Effector memory CD8-positive, alpha-beta T cell (primary cell): ENCODE measurements at places on chromosomes 16 and 17.
A peak's percentile ranks its signal among the peaks of the same experiment; 100 is the strongest.

GRCh38 chr17:30454635-30455034, 22.6 kb upstream of the GOSR1 start:
- DNase-seq: no peak

DNA sequence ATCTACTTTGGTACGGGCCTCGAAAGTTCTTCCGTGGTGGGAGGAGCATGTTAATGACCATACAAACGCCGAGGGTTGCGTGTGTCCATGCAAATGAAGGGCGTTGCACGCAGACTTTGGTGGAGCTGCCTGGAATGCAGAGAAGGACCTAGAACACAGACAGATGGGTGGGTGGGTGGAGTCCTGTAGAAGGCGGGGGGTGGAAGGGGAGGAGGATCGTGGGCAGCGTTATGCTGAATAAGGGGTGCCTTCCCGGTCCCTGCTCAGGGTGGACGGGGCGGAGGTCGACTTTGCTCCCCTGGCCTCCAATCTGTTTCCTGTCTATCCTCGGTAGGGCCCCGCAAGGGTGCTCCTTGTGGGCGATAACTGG, 795 bp upstream of the PAQR4 start:
- no peak for DNase-seq

DNA sequence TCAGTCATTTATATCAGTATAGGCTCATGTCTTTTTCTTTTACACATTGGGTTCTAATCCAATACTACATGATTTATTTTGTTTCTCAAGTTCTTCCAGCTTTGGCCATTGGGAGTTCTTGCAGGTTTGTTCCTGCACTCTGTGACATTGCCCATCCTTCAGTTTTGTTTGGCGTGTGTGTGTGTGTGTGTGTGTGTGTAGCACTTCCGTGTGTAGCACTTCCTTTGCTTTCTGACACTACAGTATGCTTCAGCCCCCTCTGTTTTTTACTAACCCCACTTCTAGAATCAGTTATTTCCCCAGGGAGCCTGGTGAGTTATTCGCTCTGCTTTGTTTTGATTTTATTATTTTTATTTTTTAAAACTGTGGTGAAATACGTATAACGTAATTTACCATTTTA, 75.6 kb upstream of the LGALS9 start:
- no peak for DNase-seq

DNA sequence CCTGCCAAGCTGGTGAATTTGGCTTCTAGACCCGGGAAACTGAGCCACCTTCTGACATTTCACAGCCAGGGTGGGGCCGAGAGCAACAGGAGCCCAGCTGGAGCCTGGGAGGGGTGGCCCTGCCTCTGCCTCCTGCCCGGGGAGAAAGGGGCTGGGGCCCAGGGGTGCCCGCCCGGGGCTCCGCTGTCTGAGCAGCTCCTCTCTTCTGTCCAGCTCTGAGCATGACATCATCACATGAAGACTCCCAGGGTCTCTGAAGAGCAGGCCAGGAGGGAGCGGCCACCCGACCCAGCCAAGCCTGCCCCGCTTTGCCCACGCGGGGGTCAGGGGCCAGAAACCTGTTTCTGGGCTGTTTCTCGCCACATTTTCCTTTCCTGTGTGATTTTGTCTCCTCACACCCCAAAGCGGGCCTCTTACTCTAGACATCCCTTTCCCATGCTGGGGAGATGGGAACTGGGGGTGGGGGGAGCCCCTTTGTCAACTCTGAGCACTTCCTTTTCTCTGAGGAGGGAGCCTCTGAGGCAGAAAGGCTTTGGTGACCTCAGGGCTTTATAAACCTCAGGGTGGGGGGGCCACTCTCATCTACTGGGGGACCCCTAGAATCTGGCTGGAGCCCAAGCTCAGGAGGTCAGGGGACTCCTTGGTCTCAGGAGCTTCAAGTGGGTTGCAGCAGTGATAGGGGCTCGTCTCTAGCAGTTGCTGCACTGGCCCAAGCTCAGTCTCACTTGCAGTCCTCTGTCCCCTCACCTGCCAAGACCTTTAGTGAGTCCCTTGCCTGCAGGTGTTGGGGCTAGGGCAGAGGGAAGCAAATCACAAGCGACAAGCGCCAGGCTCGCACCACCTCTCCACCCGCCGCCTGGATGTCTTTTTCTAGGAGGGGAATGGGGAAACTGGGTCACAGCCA, 7.6 kb downstream of the UBALD2 start:
- DNase-seq: no peak

- no peak for DNase-seq
These were observed 3.1 kb upstream of the DNAJA2 start for GRCh38 chr16:46976550-46976949.

- DNase-seq: no peak
These were observed 12.0 kb downstream of the CHST6 start for GRCh38 chr16:75483222-75483621.

- peak; percentile 85 for DNase-seq
These were observed 44.7 kb downstream of the IL21R start for GRCh38 chr16:27446721-27447120.

- no peak for DNase-seq
These were observed 908.4 kb downstream of the KCNJ18 start for GRCh38 chr17:22600644-22601298.

DNA sequence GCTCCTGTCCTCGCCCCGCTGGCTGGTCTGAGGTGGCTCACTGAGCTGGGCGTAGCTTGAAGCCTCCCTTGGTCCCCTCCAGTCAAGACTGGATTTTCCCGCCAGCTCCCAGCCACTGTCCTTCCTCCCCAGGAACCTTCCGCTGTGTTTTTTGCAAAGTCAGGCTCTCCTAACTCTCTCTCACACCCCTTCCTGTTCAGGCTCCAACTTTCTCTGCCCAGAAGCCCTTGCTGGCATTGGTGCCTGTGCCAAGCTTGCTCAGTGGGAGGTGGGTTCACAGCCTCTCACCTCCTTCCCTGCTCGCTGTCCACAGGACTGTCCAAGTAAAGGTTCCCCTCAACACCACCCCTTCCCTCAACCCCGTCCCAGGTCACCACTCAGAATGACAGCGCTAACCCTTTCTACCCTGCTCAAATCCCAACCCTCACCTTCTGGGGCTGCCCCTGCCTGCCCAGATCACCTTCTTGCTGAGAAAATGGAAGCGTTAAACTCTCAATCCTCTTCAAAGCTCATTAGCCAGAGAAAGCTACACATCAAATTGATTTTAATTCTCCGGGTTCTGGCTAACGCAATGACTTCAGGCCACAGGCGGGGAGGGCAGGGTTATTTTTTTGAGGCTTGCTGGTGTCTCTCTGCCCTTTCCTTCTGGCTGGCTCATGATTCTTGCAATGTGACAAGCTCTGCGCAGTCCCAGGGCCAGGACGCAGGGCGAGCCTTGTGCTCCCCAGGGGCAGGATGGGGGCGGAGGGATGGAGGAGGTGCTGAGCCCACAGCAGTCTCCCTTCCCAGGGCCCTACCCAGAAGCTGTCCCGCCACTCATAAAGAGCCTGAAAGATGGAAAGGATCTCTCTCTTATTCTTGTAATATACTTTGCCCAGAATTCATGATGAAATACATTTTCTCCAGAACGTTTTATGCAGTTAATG, 357.2 kb upstream of the TNRC6C start:
- DNase-seq: no peak

GRCh38 chr16:81997738-81998137, 13.5 kb downstream of the SDR42E1 start:
- DNase-seq: no peak

DNA sequence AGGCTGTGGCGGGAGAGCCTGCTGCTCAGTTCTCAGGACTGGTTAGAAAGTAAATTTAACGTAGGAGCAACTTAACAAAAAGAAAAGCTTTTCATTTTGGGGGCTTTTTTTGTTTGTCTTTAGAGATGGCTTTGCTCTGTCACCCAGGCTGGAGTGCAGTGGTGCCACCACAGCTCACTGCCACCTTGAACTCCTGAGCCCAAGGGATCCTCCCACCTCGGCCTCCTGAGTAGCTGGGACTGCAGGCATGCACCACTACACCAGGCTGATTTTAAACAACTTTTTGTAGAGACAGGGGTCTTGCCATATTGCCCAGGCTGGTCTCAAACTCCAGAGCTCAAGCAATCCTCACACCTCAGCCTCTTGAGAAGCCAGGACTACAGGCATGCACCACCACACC, 205.0 kb downstream of the RPTOR start:
- DNase-seq: no peak

DNA sequence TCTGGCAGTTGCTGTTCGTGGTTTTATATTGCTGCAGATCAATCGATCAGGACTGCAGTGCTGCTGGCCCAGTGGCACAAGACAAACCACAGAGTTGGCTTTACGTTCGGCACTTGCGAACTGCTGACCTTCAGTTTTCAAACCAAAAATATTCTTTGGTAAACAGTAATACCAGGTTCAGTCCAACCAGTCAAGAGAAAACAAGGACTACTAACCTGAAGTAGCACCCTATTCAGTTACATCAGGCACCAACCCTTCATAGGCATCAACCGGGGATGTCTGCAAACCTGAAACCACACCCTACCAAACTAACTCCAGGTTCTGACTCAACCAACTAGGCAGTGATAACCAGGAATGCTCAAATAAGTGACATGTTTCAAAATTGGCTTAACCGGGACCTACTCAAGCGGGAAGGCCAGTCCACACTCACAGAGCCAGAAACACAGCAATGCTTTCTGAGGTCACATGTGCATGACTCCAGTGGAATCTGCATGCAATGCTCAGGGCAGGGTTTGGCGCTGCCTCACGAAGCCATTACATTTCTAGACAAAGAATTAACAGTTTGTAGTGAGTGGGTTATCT, 91.1 kb downstream of the SMG6 start:
- no peak for DNase-seq

- no peak for DNase-seq
These were observed 38.9 kb upstream of the CSNK2A2 start for GRCh38 chr16:58236831-58237230.

DNA sequence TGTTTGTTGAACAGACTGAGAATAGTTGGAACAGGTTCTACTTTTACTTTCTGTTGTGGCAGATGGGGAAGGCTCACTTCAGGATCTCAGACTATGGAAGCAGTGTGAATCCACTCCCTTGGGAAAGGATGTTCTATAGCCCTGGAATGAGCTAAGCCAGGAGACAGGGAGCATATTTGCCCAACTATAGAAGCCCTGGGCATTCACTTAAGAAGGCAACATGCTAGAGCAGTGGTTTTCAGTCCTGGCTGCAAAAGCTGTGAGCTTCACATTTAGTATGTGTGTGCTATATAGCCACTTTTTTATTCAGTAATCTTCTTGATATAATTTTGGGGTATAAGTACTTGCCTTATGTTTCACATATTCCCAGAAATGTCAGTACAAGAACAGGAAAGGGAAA, 1.2 kb upstream of the KRT32 start:
- no peak for DNase-seq

DNA sequence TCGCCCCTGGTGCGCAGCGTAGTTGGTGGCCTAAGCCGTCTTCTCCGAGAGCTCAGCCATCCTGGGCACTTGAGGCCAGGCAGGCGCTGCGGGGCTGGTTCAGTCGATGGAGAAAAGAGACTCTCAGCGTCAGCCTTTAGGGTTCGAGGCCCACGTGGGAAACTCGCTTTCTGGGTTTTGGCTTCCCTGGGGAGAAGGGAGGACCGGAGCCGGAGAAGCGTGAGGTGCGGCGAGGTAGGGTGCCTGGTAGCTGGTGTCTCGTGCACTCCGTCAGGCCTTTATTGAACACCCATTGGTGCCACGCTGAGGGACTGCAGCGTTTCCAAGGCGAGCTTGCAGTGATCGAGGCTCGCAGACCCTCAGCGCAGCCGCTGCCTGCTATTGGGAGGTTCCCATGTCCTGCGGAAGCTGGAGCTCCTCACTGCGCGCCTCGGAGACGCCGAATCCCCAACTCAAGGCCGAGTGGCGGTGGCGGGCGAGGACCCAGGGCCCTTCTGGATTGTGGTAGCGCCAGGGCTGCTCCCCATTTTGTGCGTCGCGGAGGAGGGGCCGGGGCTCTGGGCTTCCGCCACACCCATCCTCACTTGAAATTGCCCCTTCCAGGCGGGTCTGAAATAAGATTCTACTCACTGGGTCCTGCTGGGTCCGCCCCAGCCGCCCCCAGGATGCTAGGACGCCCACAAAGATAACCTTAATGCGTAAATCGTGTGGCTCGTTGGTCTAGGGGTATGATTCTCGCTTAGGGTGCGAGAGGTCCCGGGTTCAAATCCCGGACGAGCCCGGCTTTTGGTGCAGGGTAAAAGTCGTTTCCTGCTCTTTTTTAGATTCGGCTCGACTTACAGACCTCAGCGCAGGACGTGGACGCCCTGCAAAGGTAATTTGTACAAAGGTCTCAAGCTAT, 1.2 kb downstream of the OR1F1 start:
- no peak for DNase-seq

- no peak for DNase-seq
These were observed 14.3 kb upstream of the GINS3 start for GRCh38 chr16:58377932-58378331.

GRCh38 chr17:72884066-72884465, 208.4 kb downstream of the SLC39A11 start:
- no peak for DNase-seq

DNA sequence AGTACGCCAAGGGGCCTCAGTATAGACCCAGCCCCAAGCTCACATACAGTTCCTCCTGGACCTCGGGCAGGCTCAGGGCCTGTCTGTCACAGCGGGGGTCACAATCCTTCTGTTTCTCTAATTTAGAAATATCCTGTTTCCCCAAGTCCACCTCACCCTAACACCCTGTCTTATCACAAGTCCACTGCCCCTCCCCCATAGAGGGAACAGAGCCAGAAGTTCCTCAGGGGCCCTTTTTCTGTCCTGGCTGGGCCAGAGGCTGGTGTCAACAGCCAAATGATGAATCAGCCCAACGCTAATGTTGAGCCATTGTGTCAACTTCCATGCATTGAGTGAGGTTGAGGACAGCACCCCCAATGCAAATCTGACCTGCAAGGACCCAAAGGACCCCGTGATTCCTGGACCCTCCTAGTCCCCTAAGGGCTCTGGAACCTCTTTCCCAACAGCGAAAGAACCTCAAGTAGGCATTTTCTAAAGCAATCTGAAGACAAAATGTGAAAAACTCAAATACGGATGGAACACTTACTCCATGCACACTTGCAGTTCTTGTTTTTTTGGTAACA, 58.6 kb downstream of the PECAM1 start:
- no peak for DNase-seq

- peak; percentile 65 for DNase-seq
These were observed 73.8 kb downstream of the XYLT1 start for GRCh38 chr16:17396762-17397498.
